B cell (primary cell): ENCODE measurements at places on chromosomes 6 and 20. TPM values are rescaled to one million over a fixed set of nuclear protein-coding genes. Genes with fewer than 3 reads are reported as not detected.

Gene BICRAL
- 34.1 and 34.9 TPM in 2 replicates for total RNA-seq

Gene TIAM2
- 18.0 and 18.8 TPM in 2 replicates for total RNA-seq

Gene PNPLA1
- total RNA-seq = 0.12 and 0.32 TPM in 2 replicates

Gene TBXT
- not detected in 2 replicates for total RNA-seq

Gene ASIP
- total RNA-seq = not detected in 2 replicates

Gene OPRM1
- total RNA-seq = not detected in 2 replicates

Gene LRP11
- total RNA-seq = 1.00 and 1.2 TPM in 2 replicates

Gene EPPIN
- total RNA-seq = not detected in 2 replicates

Gene GSTA2
- total RNA-seq = not detected in 2 replicates

Gene C6orf52
- 1.2 TPM in 1 of 2 replicates, not detected in the other for total RNA-seq

Gene SLC4A11
- 1.6 and 2.7 TPM in 2 replicates for total RNA-seq

Gene COL11A2
- total RNA-seq = 0.39 and 0.66 TPM in 2 replicates

Gene DYNLT2
- total RNA-seq = 6.9 and 7.2 TPM in 2 replicates

Gene SCUBE3
- total RNA-seq = not detected in 2 replicates

Gene CST7
- 0.56 and 0.94 TPM in 2 replicates for total RNA-seq

Gene TINAG
- total RNA-seq = not detected in 2 replicates

DNA sequence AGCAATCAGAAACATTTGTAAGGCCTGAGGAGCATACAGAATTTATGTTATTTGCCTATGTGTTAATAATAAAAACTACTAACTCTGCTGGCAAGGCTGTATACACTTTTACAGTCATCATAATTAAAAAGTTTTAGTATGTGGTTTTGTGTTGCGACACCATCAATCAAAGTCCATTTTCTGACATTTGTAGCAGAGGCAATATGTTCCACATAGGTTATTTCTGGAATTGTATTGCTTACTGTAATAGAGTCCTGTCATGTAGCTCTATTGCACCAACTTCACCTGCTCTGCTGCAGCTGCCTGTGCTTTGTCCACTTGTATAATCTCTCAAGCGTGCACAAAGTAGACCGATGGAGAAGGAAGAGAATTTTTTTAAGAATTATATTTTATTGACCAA lies 501.8 kb downstream of the HACE1 start:
- no peak overlapping the region for H3K4me3 ChIP-seq
- no peak for DNase-seq
- H3K27me3 ChIP-seq = no peaks in the 10 kb centered on the region
- H3K27ac ChIP-seq = no peak overlapping the region
- no peaks in the 10 kb centered on the region for H3K36me3 ChIP-seq
- H3K4me1 ChIP-seq = no peaks in the 10 kb centered on the region

- H3K4me3 ChIP-seq = no peak overlapping the region
- no peaks in the 10 kb centered on the region for H3K4me1 ChIP-seq
- DNase-seq = no peak
- H3K36me3 ChIP-seq = no peaks in the 10 kb centered on the region
Observed at GRCh38 chr20:19252451-19253120, 40.1 kb downstream of the SLC24A3 start.

GRCh38 chr6:85436411-85436810 lies 13.5 kb upstream of the NT5E start:
- H3K36me3 ChIP-seq = no peaks in the 10 kb centered on the region
- H3K4me1 ChIP-seq = no peaks in the 10 kb centered on the region
- no peak for DNase-seq
- H3K4me3 ChIP-seq = no peak overlapping the region
- H3K27me3 ChIP-seq = no peaks in the 10 kb centered on the region
- H3K27ac ChIP-seq = no peak overlapping the region

GRCh38 chr6:47308198-47308517 lies 1.5 kb downstream of the TNFRSF21 start:
- peaks cover 12% of the 10 kb centered on the region for H3K4me1 ChIP-seq
- no peak overlapping the region for H3K4me3 ChIP-seq
- H3K27me3 ChIP-seq = peaks cover 14% of the 10 kb centered on the region
- peak; percentile 4 for DNase-seq
- no peaks in the 10 kb centered on the region for H3K36me3 ChIP-seq

DNA sequence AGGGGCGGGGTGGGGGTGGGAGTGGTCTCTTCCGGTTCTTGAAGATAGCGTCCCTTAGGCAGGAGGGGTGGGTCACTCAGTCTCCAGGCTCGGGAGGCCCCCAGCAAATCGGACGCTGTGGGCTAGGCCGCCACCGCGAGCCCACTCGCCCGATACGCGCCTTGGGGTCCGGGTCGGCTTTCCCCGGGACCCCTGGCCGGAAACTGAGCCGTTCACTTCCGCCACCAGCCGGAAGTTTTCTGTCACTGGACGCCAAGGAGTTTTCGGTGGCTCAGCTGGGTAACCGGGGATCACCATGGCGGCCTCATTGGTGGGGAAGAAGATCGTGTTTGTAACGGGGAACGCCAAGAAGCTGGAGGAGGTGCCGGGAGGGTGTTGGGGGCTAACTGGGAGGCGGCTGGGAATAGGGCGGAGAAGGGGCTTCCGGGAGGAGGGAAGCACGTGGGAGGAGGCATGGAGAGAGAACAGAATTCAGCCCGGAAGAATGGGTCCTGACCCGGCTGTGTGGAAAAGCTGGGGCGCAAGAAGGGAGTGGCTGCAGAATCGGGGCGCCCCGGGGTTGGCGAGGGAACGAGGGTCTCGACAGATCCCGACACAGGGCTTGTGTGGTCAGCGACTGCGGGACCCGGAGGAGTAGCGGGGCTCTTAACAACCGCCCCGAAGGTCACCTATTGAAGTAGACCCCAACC lies at the start of gene ITPA:
Gene ITPA (plus strand): TSS at position 242 of the 689 bp plus-strand sequence. CDS start 54 bp downstream, at position 296.
- peak within 1 kb of the TSS; percentile 83 for H3K4me3 ChIP-seq
- H3K36me3 ChIP-seq = no peaks in the 10 kb centered on the region
- no peaks in the 10 kb centered on the region for H3K27me3 ChIP-seq
- peak within 1 kb of the TSS; percentile 77 for H3K27ac ChIP-seq

DNA sequence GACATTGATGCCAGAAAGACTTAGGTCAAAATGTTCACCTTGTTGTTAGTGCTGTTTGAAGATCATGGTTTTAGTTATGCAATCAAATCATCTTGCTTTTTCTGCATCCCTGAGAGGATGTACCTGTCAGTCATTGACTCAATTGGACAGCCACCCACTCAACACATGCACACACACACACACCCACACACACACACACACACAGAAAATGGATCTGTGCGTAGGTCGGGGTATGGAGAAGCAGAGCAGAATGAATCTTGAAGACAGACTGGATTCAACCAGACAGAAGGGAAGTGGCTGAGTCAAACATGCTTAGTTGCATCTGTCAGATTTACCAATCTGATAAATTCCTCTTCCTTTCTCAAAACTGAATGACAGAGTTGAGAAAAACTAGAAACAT lies 19.1 kb upstream of the ZSCAN23 start:
- H3K4me3 ChIP-seq = no peak overlapping the region
- no peaks in the 10 kb centered on the region for H3K4me1 ChIP-seq
- no peaks in the 10 kb centered on the region for H3K36me3 ChIP-seq
- H3K27ac ChIP-seq = no peak overlapping the region
- no peaks in the 10 kb centered on the region for H3K27me3 ChIP-seq
- no peak for DNase-seq

DNA sequence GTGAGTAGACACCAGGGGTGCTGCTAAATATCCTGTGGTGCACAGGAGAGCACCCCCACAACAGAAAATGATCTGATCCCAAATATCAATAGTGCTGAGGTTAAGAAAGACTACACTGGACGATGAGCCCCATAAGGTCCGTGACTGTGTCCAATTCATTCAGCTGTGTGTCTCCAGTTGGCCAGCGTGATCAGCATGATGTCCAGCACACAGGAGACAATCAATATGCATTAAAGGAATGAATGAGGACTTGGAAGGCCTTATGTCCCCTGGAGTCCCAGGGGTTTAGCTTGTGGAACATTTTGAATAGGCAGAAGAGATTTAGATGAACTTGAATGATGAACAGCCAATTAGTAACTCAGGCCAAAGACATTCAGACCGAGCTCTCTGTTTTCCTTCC lies 6.3 kb downstream of the PPP1R16B start:
- H3K27ac ChIP-seq = peak overlapping the region; percentile 99
- no peaks in the 10 kb centered on the region for H3K27me3 ChIP-seq
- H3K4me1 ChIP-seq = peaks cover 88% of the 10 kb centered on the region
- no peak overlapping the region for H3K4me3 ChIP-seq
- peaks cover 61% of the 10 kb centered on the region for H3K36me3 ChIP-seq

- no peak overlapping the region for H3K4me3 ChIP-seq
- H3K36me3 ChIP-seq = no peaks in the 10 kb centered on the region
- H3K4me1 ChIP-seq = no peaks in the 10 kb centered on the region
- H3K27me3 ChIP-seq = no peaks in the 10 kb centered on the region
- no peak for DNase-seq
Observed at GRCh38 chr20:19981031-19981451, 36.1 kb upstream of the NAA20 start.

GRCh38 chr6:79158856-79159516 lies 75.5 kb downstream of the HMGN3 start:
- no peak for DNase-seq
- H3K4me3 ChIP-seq = no peak overlapping the region
- no peaks in the 10 kb centered on the region for H3K4me1 ChIP-seq
- no peaks in the 10 kb centered on the region for H3K27me3 ChIP-seq
- no peaks in the 10 kb centered on the region for H3K36me3 ChIP-seq

DNA sequence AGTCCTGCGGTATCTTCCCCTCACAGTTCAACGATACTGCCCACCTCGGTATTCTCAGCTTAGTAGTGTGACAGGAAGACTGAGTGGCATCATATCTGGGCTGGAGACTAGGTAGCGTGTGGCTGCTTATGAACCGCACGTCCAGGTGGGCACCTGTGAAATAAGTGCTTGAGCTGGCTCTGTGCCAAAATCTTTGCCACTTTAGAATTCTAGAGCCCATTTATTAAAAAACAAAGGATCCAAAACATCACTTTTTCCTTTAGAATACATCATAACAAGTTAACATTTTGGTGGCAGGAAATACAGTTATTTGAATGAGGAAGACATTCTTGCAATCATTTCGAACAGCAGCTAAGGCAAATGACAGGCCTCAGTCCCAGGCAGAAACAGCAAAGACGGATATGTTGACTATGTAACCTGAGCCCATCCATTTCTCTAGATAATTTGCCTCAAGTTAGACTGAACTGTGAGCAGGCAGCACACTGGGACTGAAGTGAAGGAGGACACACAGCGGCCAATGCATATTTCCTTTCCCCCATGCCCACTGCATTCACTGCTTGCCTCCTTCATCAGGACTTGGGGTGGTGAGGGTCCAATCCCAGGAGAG lies 136.6 kb downstream of the GMDS start:
- no peak overlapping the region for H3K27ac ChIP-seq
- no peaks in the 10 kb centered on the region for H3K36me3 ChIP-seq
- no peak for DNase-seq

DNA sequence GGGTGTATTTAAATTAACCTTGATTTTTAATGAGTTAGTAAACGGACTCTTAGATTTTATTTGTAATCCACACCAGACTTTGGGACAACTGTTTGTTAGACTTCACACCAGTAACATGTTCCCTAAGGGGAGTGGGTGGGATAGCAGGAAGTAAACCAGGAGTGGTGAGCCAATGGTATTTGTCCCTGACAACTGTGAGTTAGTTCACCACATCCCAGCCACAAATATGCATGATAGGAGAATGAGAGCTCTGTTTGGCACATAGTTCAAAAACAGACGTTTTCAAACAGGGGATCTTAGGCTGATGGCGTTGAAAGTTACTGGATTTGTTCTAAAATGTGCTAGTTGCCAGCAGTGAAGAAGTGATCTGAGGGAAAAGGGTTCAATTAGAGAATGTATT lies 18.7 kb upstream of the COL10A1 start:
- no peaks in the 10 kb centered on the region for H3K4me1 ChIP-seq
- H3K27ac ChIP-seq = no peak overlapping the region
- H3K36me3 ChIP-seq = peaks cover 4% of the 10 kb centered on the region
- DNase-seq = no peak
- H3K4me3 ChIP-seq = no peak overlapping the region

DNA sequence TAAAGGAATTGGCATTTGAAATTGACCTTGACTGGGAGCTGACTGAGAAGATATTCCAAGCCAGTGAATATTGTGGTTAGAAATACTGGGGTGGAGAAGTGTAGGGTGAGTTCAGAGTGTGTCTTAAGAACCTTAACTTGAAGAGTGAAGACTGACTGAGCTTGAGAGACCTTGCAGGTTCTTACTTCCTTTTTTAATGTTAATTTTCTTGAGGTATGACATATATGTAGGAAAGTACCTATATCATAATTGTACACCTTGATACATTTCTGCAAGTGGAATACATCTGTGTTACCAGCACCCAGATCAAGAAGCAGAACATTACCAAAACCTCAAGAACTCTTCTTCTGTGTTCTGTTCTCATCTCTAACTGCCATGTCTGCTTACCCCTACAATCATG lies 11.0 kb downstream of the DHX35 start:
- peaks cover 34% of the 10 kb centered on the region for H3K36me3 ChIP-seq
- DNase-seq = no peak
- H3K27me3 ChIP-seq = no peaks in the 10 kb centered on the region
- H3K27ac ChIP-seq = no peak overlapping the region

DNA sequence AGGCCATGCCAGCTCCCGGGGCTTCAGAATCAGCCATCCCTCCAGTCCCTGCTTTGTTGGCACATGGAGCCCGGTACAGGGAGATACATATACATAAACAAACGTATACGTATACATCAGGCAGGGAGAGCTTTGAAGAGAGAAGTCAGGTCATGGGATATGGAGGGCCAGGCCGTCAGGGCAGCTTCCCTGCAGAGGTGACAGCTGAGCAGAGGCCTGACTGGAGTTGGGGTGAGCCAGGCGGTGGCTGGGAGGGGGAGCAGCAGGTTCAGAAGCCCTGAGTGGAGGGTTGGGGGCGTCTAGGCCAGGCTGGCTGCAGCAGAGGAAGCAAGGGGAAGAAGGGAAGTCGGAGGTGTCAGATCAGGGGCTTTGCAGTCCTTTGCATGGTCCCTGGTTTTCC lies 61.7 kb downstream of the STK35 start:
- no peak for DNase-seq
- H3K4me1 ChIP-seq = no peaks in the 10 kb centered on the region
- H3K27ac ChIP-seq = no peak overlapping the region

DNA sequence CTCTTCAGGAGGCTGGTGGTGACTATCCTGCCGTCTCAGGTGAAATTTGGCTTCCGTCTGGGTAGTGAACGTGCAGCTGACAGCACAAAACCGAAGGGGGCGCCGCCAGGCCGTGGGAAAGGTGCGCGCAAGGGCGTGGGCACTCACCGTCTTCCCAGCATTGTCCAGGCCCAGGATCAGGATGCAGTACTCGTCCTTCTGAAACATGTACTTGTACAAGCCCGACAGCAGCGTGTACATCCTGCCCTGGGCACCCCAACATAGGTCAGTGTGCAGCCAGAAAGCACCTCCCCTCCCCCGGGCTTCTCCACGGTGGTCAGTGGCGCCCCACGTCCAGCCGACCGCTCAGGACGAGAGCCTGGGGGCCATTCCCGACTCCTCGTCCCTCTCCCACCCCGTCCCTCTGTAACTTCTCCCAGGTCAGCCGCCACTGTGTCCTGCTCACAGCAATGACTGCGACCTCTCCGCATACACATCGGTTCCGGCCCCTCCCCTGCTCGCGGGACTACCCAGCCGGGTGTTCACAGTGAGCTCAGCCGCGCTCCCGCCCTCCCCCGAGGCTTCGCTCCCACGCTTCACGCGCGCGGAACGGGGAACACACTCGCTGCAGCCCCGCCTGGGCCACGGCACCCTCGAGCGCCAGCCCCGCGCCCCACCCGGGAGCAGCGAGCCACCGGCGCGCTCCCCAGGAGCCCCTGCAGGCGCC lies 771 bp downstream of the ARFRP1 start:
- no peaks in the 10 kb centered on the region for H3K27me3 ChIP-seq
- H3K4me1 ChIP-seq = peaks cover 21% of the 10 kb centered on the region
- peak overlapping the region; percentile 63 for H3K27ac ChIP-seq
- H3K4me3 ChIP-seq = peak overlapping the region; percentile 66
- peak; percentile 65 for DNase-seq

- no peak overlapping the region for H3K27ac ChIP-seq
- no peaks in the 10 kb centered on the region for H3K4me1 ChIP-seq
- H3K4me3 ChIP-seq = no peak overlapping the region
- no peak for DNase-seq
Observed at GRCh38 chr6:19417713-19418112, 419.5 kb upstream of the ID4 start.
